ENCODE measurements at places on chromosomes 6 and 20.

DNA sequence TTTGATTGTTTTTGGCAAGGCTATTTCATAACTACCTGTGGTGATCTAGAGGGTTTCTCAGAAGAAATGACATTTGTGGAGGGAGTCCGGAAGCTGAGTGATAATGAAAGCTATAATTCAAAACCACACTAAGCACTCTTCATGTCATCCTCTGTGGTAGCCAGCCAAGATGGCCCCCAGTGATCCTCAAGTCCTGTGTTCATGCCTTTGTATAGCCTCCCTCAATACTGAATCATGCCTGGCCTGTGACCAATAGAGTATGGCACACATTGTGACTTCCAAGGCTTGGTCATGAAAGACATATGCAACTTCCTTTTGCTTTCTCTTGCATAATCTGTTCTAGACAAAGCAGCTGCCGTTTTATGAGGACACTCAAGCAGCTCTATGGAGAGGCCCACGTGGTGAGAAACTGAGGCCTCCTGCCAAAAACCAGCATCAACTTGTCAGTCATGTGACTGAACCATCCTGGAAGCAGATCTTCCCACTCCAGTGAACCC, 12.8 kb upstream of the DNAAF9 start:
- peak; percentile 71 for DNase-seq

DNA sequence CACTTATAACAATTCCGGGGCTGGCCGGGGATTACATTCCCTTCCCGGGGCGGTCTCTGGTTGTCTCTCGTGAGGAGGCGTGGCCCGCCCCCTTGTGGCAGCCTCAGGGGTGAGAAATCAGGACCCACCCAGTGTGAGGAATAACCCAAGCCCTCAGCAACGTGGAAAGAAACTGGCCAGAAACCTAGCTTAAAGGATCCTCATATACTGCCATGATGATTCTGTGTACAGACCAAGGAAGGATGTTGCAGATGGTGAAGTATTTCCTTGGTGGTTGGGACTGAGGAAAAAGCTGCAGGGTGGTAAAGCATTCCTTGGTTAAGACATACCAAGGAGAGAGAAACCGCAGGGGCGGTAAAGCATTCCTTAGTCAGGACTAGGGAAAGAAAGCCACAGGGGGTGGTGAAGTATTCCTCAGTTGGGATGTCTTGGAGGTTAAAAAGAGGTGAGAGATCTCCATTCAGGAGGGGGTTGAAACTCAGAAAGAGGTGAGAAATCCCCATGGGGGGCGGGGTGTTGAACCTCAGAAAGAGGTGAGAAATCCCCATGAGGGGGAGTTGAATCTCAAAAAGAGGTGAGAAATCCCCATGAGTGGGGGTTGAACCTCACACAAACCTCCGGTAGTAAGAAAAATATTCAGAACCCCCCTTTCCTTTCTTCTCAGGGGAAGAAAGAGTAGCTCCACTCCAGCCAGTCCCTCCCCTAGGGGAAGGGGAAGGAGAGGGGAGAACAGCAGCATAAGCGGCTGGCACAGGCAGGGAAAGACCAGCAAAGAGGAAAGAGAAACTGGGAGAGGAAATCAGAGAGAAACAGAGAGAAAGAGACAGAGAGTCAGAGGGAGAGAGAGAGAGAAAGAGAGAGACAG, 238.1 kb downstream of the RNGTT start:
- no peak for DNase-seq

- DNase-seq, result peak; percentile 8
Measured at GRCh38 chr20:48360342-48360975, 467.3 kb downstream of the PREX1 start.

DNA sequence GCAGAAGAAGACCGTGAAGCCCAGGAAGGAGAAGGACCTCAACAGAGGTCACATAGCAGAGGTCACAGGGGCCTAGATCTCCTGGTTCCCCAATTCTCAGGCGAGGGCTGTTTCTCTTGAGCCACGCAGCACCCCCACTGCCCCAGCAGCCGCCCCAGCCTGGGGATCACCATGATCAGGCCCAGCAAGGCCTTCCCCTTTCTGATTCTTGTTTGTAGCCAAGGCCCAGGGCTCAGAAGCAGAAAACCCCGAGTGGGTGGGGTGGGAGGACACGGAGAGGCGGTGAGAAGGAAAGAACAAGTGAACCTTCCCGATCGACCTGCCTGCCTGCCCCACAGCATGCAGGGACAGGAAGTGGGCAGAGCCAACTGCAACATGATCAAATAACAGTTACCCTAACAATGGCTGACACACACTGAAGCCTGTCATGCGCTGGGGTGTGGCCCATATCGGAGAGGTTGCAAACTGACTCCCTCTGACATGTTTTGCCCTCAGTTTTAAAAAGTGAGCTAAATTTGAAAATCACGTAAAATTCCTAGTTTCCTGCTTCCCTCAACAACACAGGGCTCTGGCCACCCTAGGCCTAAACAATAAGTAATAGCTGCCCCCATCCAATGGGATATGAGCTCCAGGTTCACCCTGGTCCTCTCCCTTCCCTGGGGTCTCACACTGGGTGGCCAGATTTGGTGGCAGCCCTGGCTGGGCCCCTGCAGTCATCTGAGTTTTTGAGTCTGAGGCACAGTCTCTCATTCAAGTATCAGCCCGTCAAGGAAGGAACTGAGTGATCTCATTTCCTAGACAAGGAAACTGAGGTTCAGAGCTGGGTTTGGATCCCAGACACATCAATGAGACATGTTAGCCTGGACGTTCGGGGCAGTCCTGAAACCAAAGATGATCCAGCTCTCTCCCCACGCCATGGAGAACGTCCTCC, 6.5 kb downstream of the PEDS1 start:
- peak; percentile 31 for DNase-seq

GRCh38 chr20:20012541-20012940, 4.6 kb upstream of the NAA20 start:
- DNase-seq, result no peak

GRCh38 chr6:85494547-85495536, 45.0 kb downstream of the NT5E start:
- no peak for DNase-seq

DNA sequence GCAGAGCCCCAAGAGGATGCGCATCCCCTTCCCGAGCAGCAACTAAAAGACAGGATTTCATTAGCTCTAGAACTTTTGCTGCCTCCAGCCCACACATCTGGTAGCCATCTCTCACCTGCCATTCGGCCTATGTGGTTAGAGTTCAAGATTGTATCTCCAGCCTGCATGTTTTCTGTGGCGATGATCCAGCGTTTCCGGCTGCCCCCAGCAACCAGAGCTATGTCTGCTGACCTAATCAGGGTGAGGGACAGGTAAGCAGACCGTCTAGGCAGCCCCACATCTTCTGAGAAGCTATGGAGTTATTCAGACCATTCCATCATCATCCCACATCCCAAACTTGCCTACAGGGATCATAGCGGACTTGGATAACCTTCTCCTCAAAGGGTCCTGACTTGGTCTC, 2.3 kb upstream of the CUL7 start:
- no peak for DNase-seq

DNA sequence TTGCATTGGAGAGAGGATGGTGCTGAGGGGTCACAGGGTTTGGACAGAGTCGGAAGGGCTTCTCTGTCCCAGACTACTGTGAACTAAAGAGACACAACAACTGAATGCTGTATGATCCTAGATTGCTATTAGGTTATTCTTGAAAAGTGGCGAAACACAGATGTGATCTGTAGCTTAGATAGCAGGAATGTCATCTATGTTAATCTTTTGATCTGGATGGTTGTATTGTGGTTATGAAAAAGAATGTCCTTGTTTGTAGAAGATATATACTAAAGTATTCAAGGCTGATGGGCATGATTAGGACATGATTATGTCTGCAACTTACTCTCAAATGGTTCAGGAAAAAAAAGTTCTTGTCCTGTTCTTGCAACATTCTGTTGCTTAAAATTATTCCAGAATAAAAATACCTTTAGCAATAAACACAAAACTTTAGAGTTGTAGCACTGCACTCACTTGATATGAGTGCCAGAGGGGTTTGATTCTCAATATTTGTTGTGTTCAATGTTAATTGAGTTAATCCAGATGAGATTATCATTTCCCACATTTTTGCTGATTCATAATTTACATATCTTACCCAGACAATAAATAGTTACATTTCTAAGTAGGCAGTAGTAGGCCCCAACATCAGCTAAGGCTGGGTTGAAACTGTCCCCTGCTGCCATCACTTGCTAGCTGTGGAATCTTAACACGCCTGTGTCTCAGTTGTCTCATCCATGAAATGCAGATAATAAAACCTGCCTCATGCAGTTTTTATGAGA, 645.2 kb downstream of the KIF16B start:
- no peak for DNase-seq

DNA sequence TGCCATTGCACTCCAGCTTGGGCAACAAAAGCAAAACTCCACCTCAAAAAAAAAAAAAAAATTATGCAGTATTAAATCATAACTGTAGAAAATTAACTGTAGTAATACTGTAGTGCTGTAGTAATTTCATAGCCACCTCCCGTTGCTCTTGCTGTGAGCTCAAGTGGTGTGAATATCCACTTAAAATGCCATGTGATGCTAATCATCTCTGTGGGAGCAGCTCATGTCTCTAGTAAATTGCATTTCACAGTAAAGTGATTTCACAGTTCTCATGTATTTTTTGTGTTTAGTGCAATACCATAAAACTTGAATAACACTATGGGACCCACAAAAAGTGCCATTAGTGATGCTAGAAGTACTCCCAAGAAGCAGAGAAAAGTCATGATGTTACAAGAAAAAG, 14.4 kb upstream of the FAM217A start:
- DNase-seq, result no peak

GRCh38 chr6:296151-297122, 4.2 kb downstream of the DUSP22 start:
- DNase-seq, result no peak

DNA sequence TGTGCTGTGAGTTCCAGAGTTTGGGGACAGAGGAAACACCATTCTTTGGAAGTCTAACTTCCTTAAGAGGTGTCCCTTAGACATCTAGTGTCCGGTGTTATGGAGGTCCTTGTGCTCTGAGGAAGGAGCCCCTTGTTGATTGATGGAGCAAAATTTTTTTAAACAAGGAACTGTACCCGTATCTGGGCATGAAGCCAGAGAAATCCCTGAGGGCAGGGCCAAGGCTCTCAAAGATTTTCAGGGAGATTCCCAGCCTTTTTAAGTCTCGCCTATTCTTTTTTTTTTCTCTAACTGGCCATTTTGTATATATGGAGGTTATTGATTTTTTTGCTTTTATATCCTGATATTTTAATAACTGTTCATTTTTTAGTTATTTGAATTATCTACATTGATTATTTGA, 45.9 kb downstream of the TRIM38 start:
- no peak for DNase-seq

- DNase-seq, result no peak
Measured at GRCh38 chr6:105179244-105180065, at the start of gene POPDC3. Gene POPDC3 (minus strand): TSS chr6:105180014. CDS start chr6:105161909, 18,105 bp downstream.

- peak; percentile 48 for DNase-seq
Measured at GRCh38 chr20:50144362-50144761, 9.2 kb downstream of the PEDS1 start.

Data from ascending aorta (tissue), 2 donors.